ENCODE measurements at places on chromosomes 3 and 15.
A peak's percentile ranks its signal among the peaks of the same experiment; 100 is the strongest.

- no peak for DNase-seq
Observed at GRCh38 chr3:71524672-71525071, 58.9 kb downstream of the FOXP1 start.

DNA sequence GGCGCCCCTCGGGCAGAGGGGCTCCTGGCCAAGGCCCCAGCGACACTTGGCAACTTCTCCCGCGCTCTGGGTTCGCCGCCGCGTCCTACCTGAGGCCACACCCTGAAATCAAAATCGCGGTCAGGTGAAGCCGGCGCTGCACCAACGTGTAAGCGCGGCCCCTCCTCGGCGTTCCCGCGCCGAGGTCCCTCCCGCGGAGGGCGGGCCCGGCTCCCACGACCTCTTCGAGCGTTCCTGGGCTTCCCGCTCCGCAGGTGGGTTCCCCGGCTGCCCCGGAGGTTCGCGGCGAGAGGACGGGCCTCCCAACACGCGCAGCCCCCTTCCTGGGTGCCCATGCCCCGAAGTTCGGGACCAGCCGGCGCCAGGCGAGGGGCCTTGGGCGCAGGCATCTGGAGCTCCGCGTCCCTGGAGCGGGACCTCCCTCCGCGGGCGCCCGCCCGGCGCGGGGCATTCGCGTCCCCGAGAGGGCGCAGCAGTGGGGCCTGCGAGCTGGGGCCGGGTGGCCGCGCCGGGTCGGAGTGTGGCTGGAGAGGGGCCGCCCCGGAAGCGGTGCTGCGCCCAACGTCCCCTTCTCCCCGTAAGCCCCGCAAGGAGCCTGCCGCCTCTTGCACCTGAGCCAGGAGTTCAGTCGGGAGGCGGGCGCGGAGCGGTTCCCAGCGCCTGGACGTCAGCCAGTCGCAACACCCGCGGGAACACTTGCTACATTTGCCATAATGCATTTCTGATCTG lies 13.7 kb downstream of the PAK6 start:
- DNase-seq = no peak

DNA sequence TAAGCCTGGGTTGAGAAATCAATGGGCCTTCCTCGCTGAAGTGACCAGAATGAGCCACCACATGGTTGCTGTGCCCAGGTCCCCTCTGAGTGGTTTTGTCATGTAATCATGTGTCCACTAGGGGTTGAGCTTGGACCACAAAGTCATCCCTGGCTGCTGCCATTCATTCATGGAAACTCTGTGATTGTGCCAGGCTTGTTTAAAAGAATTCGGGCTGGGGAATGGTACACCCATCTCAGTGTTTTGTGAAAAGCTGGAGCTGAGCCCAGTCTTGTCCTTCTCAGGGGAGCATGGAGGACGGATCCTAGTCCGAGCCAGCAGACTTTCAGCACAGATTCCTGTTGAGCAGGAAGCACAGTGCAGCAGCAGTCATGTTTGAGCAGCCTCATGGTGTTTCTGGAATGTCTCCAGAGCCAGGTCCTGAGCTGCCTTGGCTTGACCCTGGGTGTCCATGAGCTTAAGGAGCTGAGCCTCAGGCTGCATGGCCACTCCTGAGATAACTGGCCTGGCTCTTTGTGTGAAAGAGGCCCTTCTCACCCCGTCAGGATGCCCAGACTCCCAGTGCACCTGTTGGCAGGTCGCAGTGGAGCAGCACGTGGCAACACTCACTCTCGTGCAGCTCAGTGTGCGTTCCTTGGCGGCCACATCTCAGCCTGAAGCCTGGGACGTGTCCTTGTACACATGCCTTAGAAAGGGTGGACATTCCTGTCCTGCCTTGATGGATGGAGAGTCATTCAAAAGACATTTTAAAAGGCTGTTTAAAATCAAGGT lies 260.3 kb upstream of the TPM1 start:
- peak; percentile 41 for DNase-seq

GRCh38 chr3:47440131-47440530 lies 35.6 kb downstream of the SCAP start:
- peak; percentile 48 for DNase-seq

All from AML-193 (cell line).